A549 (cell line): ENCODE measurements at places on chromosomes 4 and X.

DNA sequence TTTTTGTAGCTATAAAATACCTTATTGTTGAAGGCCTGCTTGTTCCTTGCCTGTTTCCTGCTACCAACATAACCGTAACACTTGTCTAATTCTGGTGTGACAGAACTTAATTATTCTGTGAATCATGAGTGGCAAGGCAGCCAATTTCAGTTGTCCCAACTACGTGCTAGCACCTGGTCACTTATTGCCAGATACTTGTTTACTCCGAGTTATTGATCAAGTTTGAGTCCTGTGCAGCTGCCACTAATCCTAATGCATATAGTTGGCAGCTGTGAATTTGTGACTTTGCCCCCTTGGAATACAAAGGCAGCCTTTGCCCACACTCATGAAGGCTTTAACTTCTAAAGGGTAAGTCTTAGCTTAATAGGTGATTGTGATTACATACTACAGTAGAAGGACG lies 7.8 kb upstream of the RNF128 start:
- DNase-seq = no peak

GRCh38 chr4:119471259-119471658 lies 149.3 kb upstream of the FABP2 start:
- DNase-seq = no peak

GRCh38 chr4:23614284-23614892 lies 275.5 kb downstream of the PPARGC1A start:
- peak; percentile 62 for DNase-seq

GRCh38 chr4:100076753-100077152 lies 113.5 kb downstream of the DDIT4L start:
- DNase-seq = no peak

GRCh38 chr4:7572894-7573293 lies 138.2 kb upstream of the PSAPL1 start:
- no peak for DNase-seq

- DNase-seq = no peak
These were observed 38.0 kb downstream of the GPM6B start for GRCh38 chrX:13778916-13779315.

GRCh38 chr4:139901531-139902320 lies 236.1 kb downstream of the MGST2 start:
- no peak for DNase-seq

- no peak for DNase-seq
These were observed 387.8 kb downstream of the DCAF12L2 start for GRCh38 chrX:125778261-125778660.

DNA sequence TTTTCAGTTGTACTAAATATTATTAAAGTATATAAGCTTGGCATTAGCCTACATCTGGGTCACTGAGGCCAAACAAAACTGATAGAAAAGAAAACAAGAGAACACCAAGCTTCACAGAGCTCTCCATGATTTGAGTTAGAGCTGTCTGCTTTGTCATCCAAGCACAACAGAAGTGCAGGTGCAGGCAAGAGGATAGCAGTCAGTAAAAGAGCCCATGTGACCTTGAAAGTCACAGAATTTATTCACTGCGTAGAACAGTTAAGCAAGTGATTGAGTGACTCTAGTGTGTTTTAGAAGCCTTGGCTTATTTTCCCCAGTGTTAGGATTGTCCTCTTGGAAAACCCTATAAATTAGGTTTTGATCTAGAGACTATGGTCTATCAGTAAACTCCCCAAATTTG lies 49.4 kb upstream of the PRDM5 start:
- no peak for DNase-seq

DNA sequence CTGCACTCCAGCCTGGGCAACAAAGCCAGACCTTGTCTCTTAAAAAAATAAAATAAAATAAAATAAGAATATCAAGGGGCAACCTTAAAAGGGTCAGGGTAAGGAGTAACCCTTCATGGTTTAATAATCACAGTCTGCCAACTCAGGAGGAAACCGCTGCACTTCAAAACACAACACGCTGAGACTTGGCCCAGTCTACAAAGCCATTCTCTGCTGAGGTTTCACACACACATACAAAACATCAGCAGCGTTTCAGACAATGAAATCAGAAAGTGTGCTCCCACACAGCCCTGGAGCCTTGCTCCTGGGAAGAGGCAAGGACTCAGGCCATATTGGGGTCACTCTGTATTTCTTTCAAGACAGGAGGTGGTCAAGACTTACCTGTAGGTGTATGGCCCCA lies 18.3 kb downstream of the SCARB2 start:
- DNase-seq = no peak

GRCh38 chrX:101357166-101357795 lies 8.7 kb upstream of the TIMM8A start:
- DNase-seq = no peak

GRCh38 chrX:11609109-11609508 lies 56.6 kb downstream of the ARHGAP6 start:
- DNase-seq = no peak

- DNase-seq = no peak
These were observed 263.8 kb upstream of the IGFBP7 start for GRCh38 chr4:57373991-57374390.

- DNase-seq = peak; percentile 4
These were observed 136.2 kb downstream of the TBC1D19 start for GRCh38 chr4:26719954-26720552.

DNA sequence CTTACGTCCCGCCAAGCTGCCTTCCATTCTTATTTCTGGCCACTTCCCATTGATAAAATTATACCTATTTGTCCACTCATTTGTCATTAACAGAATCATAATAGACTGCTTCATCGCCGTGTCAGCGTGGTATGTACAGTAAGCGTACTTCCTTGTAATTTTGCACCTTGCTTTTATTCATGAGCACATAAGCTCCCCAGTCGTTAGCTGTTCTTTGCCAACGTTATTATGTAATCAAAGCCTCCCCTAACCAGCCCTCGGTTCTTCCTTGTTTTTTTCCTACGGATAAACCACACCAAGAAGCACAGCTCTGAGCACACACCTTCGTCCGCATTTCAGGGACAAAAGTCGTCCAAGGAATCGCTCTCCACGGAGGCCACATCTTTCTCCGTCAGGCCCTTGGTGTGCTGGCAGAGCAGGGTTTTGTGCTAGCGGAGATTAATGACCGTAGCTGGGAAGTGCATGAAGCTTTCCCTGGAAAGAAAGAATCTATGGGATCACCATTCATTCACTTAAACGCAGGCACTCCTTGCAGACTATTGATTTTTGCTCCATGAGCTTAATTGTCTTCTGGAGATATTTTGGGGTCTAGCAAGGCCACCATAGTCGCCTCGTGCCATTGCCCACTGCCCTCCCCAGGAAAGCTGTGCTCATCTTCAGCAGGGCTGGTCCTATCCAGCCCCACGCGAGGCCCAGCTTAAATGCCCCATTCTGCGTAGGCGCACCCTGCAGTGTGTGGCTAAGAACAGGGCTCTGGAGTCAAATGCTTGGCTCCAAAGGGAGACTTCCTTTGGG lies 200.9 kb upstream of the PSAPL1 start:
- DNase-seq = no peak

- DNase-seq = no peak
These were observed 27.2 kb upstream of the JAKMIP1 start for GRCh38 chr4:6227412-6228157.

GRCh38 chrX:76796311-76796710 lies 368.8 kb downstream of the MAGEE1 start:
- no peak for DNase-seq

DNA sequence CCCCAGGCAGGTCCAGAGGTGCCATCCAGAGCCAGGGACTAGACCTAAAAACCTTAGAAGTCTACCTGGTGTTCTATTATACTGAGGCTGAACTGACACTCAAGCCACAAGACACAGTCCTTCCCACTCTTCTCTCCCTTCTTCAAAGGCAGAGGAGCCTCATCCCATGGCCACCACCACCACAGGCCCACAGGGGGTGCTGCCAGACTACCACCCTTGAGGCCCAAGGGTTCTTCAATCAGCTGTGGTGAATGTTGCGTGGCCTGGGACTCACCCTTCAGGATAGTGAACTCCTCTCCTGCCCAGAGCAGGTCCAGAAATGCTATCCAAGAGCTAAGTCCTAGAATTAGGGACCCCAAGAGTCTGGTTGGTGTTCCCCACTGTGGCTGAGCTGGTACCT lies 17.5 kb upstream of the RFC1 start:
- no peak for DNase-seq

DNA sequence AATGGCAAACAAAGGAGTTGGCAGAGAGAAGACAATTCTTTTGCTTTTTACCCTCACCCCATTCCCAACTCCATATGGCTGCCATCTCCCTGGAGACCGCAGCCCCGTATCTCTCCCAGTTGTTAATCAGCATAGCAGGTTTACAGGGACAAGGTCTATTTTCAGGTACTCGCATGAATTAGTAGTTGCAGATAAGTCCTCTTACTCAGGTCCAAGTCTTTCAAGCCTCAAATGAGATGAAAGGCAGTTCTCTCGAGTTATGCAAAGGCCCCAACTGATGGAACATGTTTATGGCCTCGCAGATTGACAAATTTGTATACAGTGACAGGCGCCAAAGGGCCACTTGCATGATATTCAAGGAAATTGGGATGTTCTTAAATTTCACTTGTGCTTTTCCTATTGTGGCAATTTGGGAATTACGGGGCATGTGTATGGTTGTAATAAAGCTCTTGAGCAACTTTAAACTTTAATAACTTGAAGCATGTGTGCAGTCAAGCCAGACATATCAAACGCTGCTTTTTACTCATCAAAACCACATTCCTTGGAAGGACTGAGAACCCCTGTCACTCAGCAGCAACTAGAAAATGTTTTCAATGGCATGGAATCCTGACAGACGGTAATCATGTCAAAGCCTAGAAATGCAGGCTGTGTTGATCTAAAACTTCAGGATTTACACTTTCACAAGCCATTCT lies 45.1 kb downstream of the KDR start:
- DNase-seq = no peak

- peak; percentile 65 for DNase-seq
These were observed 102.4 kb upstream of the MAML3 start for GRCh38 chr4:140256335-140256734.

DNA sequence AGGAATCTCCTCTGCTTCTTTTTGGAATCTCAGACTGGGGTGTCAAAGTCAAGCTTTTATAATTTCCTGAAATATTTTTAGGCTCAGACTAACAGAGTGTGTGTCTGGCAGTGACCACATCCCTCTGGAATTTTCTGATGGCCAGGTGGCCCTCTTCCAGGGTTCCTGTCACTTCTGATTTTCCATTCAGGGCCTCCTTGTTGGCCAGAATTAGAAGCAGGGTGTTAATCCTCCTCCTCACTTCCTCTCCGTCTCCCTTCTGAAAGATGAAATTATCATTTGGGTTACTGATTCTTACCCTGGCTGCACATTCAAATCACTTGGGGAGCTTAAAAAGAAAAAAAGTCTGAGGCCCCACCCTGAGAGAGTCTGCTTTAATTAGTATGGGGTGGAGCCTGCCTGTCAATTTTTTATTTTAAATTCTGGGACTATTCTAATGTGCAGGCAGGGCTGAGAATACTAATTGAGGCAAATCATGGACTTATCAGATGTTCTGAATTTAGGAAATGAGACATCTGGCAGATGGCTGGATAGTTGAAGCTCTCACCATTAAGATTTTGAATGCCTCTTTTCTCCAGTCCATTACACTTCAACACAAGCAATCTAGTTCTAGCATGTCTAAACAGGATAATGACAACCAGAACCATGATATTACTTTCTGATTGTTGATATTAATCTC lies 43.2 kb downstream of the HAND2 start:
- DNase-seq = no peak

GRCh38 chrX:1462110-1462509 lies 9.4 kb upstream of the ASMTL start:
- DNase-seq = no peak

DNA sequence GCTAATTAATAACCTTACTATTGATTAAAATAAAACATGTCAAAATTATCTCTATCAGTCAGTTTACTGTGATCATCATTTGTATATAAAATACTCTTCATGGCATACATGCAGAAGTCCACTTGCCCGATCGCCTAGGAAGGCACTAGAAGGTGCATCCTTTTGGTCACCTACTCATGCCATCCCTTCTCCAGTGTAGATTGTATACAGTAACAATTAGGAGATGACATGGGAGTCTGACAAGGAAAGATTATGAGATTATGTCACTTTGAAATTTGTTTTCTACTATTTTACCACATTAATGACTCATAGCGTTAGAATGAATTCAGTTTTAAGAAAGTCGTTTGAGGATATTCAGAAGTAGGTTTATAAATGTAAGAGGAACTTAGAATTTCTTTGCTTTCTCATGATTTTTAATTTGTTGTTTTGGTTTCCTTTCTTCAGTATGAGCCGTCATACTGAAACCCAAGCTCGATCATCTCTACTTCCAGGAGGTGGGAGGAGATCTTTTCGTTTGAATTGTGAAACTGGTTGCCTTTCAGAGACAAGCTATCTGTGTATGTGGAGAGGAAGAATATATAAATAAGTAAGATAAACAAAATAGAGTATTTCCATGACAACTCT lies 51.1 kb upstream of the UNC5C start:
- DNase-seq = no peak

DNA sequence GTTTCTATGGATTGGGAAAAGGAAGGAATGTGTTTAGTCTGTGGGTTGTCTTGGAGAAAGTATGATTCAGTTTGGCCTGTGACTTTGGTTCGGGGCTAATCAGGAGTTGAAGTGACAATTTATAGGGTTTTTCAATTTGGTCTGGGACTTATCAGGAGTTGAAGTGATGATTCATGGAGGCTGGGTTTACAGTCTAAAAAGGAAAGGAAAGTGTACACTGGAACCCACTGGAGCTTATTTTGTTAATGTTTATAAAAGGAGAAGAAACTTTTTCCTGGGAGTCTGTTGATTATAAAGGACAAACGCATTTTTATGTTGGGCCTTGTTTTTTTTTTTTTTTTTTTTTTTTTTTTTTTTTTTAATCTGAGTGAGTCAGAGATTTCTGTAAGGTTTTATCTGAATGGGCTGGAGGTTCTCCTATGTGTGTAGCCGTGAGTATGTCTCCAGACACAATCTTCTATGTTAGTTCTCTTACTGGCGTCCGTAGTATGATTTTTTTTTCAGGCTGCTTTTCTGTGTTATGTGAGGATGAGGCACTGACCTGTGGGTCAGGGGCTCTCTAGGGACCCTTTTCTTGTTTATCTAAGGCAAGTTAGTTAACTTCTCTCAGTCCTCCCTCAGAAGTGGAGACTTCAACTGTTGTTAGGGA lies 33.0 kb upstream of the RAB9B start:
- no peak for DNase-seq

DNA sequence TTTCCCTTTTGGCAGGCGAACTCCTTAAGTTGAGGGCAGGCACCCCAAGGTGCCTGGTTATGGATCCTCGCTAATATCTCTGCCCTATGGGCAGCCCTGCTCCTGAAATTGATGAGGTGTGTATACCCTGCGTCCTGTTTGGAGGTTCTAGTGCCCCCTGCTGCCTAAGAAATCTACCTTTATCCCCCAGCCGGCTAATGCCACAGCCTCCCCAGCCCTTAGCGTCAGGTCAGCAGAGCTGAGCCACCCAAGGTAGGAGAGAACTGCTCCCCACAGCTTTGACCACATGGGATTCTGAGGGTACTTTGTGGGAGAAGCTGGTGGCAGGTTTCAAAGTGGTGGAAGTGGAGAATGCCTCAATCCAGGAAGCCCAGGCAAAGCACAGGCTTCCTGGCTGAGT lies 50.8 kb downstream of the ANAPC4 start:
- no peak for DNase-seq
